ENCODE measurements at places on chromosomes 3 and 15.

- no peak for DNase-seq
Measured at GRCh38 chr15:52352086-52352485, 56.5 kb upstream of the MYO5C start.

- no peak for DNase-seq
Measured at GRCh38 chr15:74983725-74984231, 11.6 kb upstream of the SCAMP5 start.

- DNase-seq, result no peak
Measured at GRCh38 chr15:72492733-72493132, 18.6 kb downstream of the ARIH1 start.

- DNase-seq, result no peak
Measured at GRCh38 chr3:42844815-42845214, 30.9 kb downstream of the CYP8B1 start.

- DNase-seq, result no peak
Measured at GRCh38 chr15:42368096-42368495, 8.8 kb downstream of the CAPN3 start.

DNA sequence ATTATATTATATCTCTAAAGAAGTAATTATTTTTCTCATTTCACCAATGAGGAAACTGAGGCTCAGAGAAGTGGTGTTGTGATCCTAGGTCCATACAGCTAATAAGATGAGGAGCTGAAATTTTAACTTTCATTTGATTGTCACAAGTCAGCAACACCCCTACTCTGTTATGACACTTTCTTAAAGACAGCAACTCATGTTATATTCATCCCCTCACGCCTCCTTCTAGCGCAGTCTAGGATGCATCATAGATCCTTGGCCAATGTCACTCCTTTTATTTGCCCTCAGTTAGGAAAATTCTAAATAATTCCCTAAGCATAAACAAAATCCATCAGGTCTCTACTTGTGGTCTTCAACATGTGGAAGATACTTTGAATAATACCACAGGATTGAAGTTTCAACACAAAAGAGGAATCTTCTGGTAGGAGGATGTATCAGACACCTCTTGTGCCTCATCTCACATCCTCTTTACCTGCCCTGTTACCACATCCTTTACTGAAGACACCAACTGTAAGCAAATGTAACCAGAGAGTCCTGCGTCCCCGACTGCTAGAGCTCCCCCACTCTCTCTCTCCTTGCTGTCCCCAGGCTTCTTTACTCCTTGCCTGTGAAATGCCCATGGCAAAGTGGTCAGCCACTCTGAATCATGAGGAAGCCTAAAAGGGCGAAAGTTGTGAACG lies 53.7 kb downstream of the TRIM42 start:
- DNase-seq, result no peak

DNA sequence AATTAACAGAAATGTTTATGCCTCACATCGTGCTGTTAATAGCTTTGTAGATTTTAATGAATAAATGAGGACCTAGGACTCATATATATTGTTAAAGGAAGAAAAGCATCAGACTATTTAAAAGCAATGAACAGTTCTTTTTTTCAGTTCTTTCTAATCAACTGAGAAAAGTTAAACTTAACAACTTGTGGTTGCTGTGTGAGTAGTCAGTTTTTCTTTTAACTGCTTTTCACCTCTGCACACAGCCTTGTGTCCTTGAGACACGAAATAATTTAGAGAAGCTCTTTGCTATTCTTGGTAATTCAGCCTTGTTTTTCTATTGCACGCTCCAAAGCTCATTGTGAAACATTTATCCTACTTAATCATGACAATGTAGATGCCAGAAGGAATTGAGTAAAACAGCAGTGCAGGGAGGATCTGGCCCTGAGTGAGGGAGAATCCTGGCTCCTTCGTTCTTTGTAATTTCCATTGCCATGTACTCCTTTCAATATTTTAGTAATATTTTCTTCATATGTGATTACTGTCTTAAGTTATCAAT lies 499.0 kb downstream of the PYDC2 start:
- DNase-seq, result no peak

DNA sequence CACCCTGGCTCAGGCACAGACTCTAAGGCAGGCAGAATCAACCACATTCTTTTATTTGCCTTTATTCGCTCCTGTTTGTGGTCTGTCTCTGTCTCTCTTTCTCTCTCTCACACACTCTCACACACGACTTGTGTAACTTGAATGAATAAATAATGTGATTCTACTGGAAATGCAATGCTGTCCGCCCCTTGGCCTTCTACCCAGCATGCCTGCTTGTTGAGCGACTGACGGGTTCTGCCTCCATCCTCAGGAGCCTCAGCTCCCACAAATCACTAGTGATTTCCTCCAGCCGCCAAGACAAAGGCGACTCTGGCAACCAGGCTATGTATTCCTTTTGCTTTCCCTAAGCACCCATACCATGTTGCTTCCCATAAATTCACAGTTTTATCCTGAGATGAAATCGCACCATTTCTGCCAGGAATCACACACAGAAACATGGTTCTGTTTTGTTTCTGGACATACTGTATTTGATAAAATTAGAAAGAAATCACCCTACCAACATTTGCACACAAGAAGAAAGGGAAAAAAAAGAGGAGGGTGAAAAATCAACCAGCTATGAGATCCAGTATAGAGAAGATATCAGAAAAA lies 460.8 kb downstream of the MAGI1 start:
- DNase-seq, result no peak

DNA sequence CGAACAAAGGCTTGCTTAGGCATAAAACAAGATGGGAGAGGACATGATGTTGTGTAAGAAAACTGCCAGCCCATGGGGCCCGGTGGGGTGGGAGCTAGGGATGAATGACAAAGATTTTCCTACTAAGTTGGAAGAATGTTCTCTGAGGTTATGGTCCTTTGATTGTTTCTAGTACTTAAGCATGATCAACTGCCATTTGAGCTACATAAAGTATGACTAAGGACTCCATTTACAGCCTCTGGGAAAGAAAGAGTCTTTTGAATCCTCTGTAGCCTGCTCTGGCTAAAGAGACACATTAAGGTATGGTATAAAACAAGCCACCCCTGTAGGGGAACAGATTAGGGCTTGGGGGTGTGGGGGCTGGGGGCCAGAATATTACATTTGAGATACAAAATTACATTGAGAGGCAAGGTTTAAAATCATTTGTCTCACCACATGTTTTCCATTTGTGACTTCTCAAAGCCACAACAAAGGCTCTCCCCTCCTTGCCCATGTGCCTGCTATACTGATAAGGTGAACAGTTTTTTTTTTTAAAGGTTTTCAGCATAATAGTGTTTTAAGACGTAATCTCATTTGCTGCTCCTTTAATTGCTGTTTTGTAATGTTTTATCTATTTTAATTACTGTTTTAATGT lies 323.4 kb downstream of the CHST2 start:
- DNase-seq, result no peak

DNA sequence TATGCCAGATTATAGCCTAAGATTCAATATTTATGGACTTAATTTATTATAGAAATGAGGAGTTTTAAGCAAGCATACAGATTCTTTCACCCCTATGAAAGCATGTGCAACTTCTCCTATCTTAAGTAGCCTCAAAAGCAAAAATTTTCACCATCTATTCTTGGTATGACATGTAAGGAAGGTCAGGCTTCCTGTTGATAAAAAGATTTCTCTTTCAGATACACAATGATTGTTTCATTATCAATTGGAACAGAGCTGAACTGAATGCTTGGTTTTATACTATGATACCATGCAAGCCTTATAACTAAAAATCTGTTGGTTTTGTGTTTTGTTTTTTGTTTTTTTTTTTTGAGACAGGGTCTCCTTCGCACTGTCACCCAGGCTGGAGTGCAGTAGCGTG lies 3.9 kb downstream of the GRK7 start:
- DNase-seq, result no peak

GRCh38 chr15:41989573-41990242 lies 17.4 kb upstream of the EHD4 start:
- DNase-seq, result peak; percentile 72

DNA sequence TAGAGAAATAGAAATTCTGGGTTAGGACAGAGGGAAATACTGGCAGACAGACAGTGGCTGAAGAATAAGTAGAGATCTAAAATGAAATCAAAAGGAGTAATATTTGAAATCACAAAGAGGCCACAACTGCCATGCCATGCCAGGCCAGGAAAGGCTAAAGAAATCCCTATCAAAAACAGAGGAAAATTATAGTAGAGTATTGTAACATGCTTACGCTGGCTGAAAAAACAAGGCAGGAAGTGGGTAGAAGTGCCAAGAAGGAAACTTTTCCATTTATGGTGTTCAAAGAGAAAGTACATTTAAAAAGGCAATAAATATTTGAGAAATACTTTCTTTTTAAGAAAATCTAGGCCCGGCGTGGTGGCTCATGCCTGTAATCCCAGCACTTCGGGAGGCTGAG lies 415.7 kb downstream of the PLCL2 start:
- no peak for DNase-seq

DNA sequence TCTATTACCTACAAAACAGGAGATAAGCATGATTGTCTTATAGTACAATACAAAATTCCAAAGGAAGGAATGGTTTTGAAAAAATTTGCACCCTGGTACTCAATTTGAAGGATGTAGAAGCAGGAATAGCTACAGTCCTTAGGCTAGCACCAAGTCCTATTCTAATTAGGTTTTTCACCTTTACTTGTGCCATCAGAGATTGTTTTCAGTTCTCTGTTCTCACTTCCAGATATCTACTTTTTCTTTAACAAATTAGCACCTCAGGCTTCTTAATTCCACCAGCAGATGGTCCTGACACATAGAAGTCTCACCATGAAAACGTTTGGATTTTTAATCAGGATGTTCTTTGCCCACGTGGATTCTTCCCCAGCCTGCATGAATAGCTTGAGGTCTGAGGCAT lies 43.8 kb downstream of the IL5RA start:
- DNase-seq, result no peak

DNA sequence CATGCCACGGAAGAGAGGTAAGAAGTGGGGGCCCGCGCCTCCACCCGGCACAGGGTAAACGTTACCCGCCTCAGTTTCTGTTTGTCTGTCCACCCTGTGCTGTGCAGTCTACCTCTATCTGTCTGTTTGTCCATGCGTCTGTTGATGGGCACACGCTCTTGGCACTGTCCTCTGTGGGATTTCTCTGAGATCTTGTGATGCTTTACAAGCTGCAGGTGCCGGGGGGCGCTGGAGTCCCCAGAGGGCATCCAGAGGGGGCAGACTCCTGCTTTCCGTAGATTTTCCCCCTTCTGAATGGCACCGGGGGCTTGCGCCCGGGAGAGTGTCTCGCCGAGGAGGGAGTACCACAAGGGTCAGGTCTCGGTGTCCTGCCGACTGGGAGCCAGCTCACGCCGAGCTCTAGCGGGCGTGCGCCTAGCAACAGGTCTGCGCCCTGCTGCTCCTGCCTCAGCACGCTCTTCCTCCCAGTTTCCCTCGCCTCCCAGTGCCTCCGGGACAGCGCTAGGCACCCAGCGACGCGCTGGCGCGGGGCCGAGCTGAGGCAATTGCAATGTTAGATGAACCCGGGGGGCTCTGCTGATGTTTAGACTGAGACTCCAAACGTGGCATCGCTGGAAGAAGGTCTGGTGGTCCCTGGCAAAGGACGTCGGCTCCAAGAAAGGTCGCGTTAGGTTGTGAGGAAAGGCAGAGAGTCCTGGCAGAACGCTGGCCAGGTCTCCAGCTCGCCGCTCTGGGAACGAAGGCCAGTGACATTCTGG lies 667 bp downstream of the CEMIP start:
- no peak for DNase-seq

- no peak for DNase-seq
Measured at GRCh38 chr15:84981711-84982300, at the start of gene PDE8A. Gene PDE8A, plus strand, starts transcription at chr15:84981856. Its CDS starts 307 bp downstream, at chr15:84982163.

DNA sequence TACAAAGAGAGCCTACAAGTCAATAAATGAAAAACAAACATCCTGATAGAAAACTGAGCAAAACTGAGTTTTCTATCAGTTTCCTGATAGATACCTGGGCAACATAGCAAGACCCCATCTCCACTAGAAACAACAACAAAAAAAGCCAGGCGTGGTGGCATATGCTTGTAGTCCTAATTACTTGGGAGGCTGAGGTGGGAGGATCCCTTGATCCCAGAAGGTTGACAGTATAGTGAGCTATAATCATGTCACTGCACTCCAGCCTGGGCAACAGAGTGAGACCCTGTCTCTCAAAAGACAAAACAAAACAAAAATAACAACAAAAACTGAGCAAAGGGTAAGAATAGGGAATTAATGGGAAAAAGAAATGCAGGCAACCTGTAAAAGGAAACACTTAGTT lies 23.9 kb upstream of the UBE2E1 start:
- DNase-seq, result no peak

GRCh38 chr3:12553921-12554391 lies 2.9 kb upstream of the MKRN2 start:
- no peak for DNase-seq

DNA sequence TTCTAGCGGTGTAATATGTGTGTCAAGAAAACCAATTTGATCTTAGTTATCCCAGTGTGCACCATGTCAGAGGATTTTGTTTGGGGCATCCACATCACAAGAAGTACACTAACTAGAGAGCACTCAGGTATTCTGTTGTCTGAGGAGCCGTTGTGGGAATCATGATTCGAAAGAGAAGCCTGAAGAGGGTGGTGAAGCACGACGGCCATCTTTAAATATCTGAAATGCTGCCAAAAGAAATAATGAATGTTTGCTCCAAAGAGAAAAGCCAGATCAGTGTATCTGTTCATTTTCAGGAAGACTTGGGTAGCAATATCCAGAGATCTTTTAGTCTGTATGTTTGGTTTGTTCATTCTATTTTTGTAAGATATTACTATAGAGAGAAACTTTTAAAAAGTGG lies 180.7 kb downstream of the KLHL25 start:
- DNase-seq, result no peak

GRCh38 chr3:45777111-45777745 lies 19.1 kb downstream of the SLC6A20 start:
- DNase-seq, result no peak

GRCh38 chr3:49602877-49603411 lies 48.7 kb downstream of the BSN start:
- no peak for DNase-seq

DNA sequence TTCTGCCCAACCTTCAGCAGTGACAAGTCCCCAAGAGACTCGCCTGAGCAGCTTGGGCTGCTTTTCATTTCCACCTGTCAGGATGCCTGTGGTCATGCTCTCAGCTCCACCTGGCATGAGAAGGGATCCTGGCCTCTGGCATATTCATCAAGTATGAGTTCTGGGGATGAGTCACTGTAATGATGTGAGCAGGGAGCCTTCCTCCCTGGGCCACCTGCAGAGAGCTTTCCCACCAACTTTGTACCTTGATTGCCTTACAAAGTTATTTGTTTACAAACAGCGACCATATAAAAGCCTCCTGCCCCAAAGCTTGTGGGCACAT lies 3.5 kb downstream of the MYD88 start:
- DNase-seq, result no peak

GRCh38 chr3:55286693-55287092 lies 200.4 kb downstream of the WNT5A start:
- no peak for DNase-seq

GRCh38 chr3:51052562-51052961 lies 332.5 kb upstream of the MANF start:
- DNase-seq, result no peak

- no peak for DNase-seq
Measured at GRCh38 chr3:124859025-124859424, 28.1 kb downstream of the ITGB5 start.

DNA sequence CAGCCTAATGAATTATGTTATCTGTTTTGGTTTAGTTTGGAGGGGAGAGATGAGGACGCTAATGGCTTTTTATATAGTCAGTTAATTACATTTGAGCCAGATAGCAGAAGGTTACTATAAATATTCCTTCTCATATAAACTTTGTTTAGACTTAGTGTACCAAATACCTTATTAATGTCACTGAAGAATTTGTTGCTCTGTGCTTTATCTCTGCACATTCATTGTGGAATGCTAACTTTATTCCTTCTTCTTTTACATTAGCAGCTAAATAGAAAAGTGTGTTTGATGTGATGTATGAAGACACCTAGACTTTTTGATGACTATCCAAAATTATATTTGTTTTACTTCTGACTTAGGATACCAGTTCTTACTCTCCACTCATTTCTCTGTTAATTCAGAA lies 105.2 kb downstream of the EPHA3 start:
- DNase-seq, result no peak

Data from GM18507 (cell line).